ENCODE measurements at places on chromosomes 6 and 20. TPM values are rescaled to one million over a fixed set of nuclear protein-coding genes. Genes with fewer than 3 reads are reported as not detected.
A peak's percentile ranks its signal among the peaks of the same experiment; 100 is the strongest.

DNA sequence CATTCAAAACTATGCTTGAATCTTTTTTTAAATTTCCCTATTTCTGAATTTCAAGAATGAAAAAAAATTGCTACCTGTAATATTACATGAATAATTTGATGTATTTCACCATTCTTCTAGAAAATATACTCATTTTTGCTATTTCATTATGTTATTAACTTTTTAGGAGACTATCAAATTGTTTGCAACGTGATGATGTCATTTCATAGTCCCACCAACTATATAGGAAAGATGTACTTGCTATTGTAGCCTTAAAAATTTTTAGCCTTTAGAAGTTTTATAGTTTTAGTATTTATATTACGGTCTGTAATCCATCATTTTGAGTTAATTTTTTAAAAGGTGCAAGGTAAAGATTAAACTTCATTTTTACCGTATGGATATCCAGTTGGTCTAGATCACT lies 81.4 kb upstream of the AHI1 start:
- DNase-seq, result no peak
- no peak overlapping the region for H3K27ac ChIP-seq
- H3K4me3 ChIP-seq, result no peak overlapping the region
- H3K4me1 ChIP-seq, result peaks cover 4% of the 10 kb centered on the region

Gene MLIP
- 1.0 TPM for total RNA-seq

Gene SYCP2
- 1.8 TPM for total RNA-seq

- DNase-seq, result no peak
- H3K27me3 ChIP-seq, result no peaks in the 10 kb centered on the region
- H3K4me3 ChIP-seq, result no peak overlapping the region
- H3K4me1 ChIP-seq, result no peaks in the 10 kb centered on the region
- no peak overlapping the region for H3K27ac ChIP-seq
These were observed 11.5 kb downstream of the MDC1 start for GRCh38 chr6:30705620-30706019.

- no peak overlapping the region for H3K27ac ChIP-seq
- H3K36me3 ChIP-seq, result peaks cover 2% of the 10 kb centered on the region
- H3K27me3 ChIP-seq, result no peaks in the 10 kb centered on the region
- H3K4me3 ChIP-seq, result no peak overlapping the region
- no peak for DNase-seq
These were observed 253.4 kb upstream of the KCNG1 start for GRCh38 chr20:51276296-51276695.

- no peaks in the 10 kb centered on the region for H3K4me1 ChIP-seq
- no peak overlapping the region for H3K4me3 ChIP-seq
- no peak overlapping the region for H3K27ac ChIP-seq
- H3K36me3 ChIP-seq, result peaks cover 46% of the 10 kb centered on the region
These were observed 33.0 kb downstream of the HDDC2 start for GRCh38 chr6:125268765-125269164.

DNA sequence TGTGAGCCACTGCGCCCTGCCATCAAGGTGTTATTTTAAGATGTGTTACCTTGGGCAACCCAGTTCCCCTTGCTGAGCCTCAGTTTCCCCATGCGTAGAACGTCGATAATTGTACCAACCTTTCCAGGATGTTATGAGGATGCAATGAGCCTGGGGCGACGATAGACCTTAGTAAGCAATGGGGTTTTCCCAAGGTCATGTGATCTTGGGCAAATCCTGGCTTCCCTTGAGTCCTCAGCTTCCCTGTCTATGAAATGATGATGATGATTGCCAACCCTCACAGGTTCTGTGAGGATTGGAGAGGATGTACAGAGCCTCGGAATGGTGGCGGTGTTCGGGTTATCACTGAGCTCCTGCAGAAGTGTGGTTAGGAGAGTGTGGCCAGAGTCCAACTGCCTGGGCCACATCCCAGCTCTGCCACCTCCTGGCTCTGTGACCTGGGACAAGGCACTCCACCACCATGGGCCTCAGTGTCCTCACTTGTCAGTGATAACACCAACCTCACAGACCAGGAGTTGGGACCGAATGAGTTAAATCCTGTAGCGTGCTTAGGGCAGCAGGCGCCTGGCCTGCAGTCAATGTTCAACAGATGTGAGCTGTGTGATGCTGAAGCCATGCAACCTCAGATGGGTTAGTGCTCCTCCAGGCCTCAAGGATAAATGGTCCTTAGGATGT lies 23.4 kb downstream of the SIRPA start:
- H3K4me1 ChIP-seq, result no peaks in the 10 kb centered on the region
- no peak for DNase-seq
- no peaks in the 10 kb centered on the region for H3K36me3 ChIP-seq
- H3K27me3 ChIP-seq, result no peaks in the 10 kb centered on the region
- no peak overlapping the region for H3K4me3 ChIP-seq
- no peak overlapping the region for H3K27ac ChIP-seq

- peaks cover 1% of the 10 kb centered on the region for H3K27me3 ChIP-seq
- no peak for DNase-seq
- peaks cover 15% of the 10 kb centered on the region for H3K4me1 ChIP-seq
- peaks cover 46% of the 10 kb centered on the region for H3K36me3 ChIP-seq
These were observed 4.3 kb downstream of the SNHG17 start for GRCh38 chr20:38430679-38431325.

Gene KCNQ2
- total RNA-seq, result 11.8 TPM

Gene KIFC1
- 30.1 TPM for total RNA-seq

- peak overlapping the region; percentile 31 for H3K27ac ChIP-seq
- DNase-seq, result peak; percentile 76
- H3K27me3 ChIP-seq, result no peaks in the 10 kb centered on the region
- peaks cover 17% of the 10 kb centered on the region for H3K36me3 ChIP-seq
These were observed 46.2 kb downstream of the SLC22A23 start for GRCh38 chr6:3410385-3411360.

DNA sequence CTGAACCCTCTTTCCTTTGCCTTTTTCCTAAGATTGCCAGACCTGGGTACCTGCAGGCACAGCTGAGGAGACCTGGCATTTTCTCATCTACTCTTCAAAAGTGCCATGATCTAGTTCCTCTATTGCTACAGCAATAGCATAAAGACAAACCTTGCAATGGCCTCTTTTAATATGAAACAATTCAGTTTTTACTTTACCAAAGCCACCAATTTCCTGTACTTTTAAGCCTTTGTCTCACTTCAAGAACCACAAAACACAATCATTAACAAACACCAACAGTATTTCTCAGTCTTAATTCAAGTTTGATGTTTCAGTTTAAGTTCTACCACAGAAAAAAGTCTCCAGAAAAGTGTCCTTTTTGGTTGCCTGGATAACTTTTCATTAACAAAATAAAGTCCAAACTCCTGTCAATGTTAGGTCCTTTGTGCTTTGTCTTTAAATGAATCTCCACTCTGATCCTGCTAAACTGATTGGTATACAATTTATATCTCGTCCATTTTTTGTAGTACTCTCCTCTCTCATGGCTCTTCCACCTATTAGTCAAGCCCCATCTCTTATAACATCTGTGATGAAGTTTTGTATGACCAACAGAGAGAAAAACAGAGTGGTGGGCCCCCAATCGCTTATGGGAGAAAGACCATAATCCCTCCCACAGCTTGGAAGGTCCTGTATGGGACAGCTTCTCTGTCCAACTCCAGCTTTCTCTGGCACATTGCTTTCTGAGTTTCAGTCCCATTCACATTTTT lies 50.5 kb upstream of the THEMIS start:
- no peak overlapping the region for H3K4me3 ChIP-seq
- no peaks in the 10 kb centered on the region for H3K27me3 ChIP-seq
- no peaks in the 10 kb centered on the region for H3K4me1 ChIP-seq
- no peaks in the 10 kb centered on the region for H3K36me3 ChIP-seq
- no peak overlapping the region for H3K27ac ChIP-seq
- DNase-seq, result no peak

DNA sequence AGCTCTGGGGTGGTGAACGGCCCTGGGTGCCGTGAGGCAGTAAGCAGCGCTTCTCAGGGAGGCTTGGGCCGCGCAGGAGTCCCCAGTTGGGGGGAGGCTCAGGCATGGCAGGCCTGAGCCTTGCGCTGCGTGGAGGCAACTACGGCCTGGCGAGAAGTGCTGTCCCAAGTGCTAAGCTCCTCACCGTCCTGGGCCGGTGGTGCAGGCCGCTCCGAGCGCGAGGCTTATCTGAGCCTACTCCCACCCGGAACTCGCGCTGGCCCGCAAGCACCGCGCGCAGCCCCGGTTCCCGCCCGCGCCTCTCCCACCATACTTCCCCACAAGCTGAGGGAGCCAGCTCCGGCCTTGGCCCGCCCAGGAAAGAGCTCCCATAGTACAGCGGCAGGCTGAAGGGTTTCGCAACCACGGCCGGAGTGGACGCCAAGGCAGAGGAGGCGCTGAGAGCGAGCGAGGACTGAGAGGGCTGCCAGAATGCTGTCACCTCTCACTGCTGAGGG lies 1.8 kb upstream of the WRNIP1 start:
- H3K27me3 ChIP-seq, result no peaks in the 10 kb centered on the region
- no peak for DNase-seq
- H3K27ac ChIP-seq, result no peak overlapping the region
- H3K4me1 ChIP-seq, result peaks cover 21% of the 10 kb centered on the region

DNA sequence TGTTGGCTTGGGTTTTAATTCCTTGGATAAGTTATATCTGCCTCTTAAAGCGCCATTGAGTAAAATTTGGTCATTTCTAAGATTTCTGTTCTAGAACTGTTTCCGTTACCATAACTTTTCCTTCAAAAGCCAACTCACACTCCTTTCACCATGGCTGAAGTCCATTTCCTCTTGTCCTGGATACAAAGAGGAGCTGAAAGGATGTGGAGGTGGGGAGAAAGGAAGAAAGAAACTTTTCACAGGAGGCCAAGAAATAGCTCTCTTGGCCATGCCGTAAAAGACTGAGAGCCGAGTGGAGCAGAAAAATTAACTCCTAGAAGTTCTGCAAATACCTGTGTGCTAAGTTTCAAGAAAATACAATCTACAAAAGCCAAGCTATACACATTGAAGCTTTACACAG lies 21.6 kb downstream of the GABBR1 start:
- DNase-seq, result no peak
- peaks cover 39% of the 10 kb centered on the region for H3K36me3 ChIP-seq
- no peaks in the 10 kb centered on the region for H3K4me1 ChIP-seq
- no peak overlapping the region for H3K4me3 ChIP-seq

- no peak overlapping the region for H3K27ac ChIP-seq
- no peak overlapping the region for H3K4me3 ChIP-seq
- H3K4me1 ChIP-seq, result no peaks in the 10 kb centered on the region
These were observed 58.2 kb upstream of the NKX2-2 start for GRCh38 chr20:21571841-21572690.

Gene UTRN
- 148 TPM for total RNA-seq
